ENCODE measurements at places on chromosomes 4 and X.

DNA sequence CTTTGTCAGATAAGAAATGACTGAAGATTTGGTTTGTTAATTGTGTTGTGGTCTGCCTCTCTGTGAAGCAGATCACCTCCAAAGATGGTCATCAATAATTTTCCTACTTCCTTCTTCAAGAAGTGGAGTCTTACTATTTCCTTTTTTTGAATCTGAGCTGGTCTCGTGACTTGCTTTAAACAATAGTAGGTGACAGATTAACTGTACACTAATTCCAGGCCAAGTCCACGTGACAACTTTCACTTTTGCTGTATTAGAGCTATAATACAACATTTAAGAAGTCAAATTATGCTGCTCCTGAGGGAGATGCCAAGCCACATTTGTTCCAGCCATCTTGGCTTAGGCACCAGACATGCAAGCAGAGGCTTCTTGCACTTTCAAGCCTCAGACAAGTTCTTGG is 393.8 kb upstream of the GRID2 start:
- no peak for DNase-seq

GRCh38 chrX:109472939-109473735 is 8.7 kb downstream of the GUCY2F start:
- peak; percentile 28 for DNase-seq

GRCh38 chr4:70651864-70652506 is 14.3 kb downstream of the JCHAIN start:
- peak; percentile 62 for DNase-seq

GRCh38 chr4:120731561-120731960 is 191.0 kb downstream of the PRDM5 start:
- peak; percentile 18 for DNase-seq

- no peak for DNase-seq
Measured at GRCh38 chr4:17220816-17221215, 291.1 kb downstream of the QDPR start.

GRCh38 chr4:168836490-168836889 is 173.6 kb downstream of the CBR4 start:
- DNase-seq, result no peak

DNA sequence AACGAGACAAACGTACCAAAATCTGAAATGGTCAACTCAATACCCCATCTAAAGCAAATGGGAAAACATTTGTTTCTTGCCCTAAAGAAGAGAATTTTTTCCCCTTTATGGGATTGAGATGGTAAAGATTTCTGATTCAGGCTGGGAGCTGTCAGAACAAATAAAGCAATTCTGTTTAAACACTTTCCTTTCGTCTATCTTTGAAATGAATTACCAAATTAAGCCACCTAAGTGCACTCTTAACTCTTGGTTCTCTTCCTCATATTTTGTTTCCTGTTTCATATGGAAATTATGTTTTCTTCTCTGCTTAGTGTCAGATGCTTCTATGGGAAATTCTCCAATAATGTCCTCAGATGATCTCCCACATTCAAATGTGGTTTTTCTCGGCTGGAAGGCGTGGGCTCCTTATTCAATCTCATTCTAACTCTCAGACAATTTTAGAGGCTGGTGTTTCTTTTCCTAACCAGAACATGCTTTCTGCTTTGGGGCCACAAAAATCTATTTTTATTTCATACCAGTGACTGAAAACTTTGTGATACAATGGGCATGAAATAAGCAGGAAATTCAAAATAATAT is 50.3 kb upstream of the HPF1 start:
- no peak for DNase-seq

GRCh38 chr4:36209941-36210649 is 34.2 kb downstream of the ARAP2 start:
- peak; percentile 13 for DNase-seq

DNA sequence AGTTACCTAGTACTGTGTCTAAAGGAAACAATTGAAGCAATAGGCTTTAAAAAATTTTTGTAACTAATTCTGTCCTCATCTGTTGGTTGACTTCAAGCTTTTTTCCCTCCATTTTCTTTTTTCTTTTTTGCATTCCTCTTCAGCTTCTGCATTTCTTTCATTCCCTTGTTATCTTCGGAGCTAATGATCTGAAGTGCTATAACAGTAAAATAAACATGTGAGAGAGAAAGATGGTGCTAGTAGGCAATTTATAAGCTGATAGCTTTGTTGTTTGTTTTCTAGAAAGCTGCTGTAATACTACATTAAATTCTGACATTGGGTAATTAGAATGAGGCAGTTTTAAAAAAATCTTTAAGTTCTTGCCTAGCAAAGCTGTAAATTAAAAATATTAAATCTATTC is 37.1 kb downstream of the PTPN13 start:
- DNase-seq, result no peak

GRCh38 chr4:87758270-87758669 is 41.1 kb upstream of the IBSP start:
- DNase-seq, result no peak

- DNase-seq, result peak; percentile 46
Measured at GRCh38 chrX:55488593-55489313, 895 bp downstream of the USP51 start.

DNA sequence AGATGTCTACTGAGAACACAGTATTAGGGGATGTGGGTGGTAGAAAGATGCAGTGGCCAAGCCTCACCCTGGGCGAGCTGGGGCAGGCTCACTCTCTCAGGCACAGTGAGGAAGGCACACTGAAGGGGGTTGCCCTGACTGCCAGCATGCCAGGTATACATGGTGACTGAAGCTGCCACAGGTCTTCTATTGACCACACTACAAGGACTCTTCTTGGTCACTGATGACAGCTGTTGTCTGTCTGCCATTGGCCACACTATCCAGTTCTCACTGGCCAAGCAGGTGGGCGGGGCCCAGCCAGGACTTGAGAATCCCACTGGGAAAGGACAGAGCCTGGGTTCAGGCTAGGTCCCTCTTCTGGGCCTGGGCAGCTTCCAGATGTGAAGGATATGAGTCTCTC is 39.7 kb upstream of the TBC1D14 start:
- no peak for DNase-seq

- no peak for DNase-seq
Measured at GRCh38 chrX:153774576-153775292, 6.1 kb upstream of the SRPK3 start.

- DNase-seq, result no peak
Measured at GRCh38 chr4:156981262-156981769, 9.7 kb upstream of the PDGFC start.

GRCh38 chr4:48343035-48343434 is 1.7 kb downstream of the SLAIN2 start:
- DNase-seq, result peak; percentile 13

GRCh38 chr4:89284828-89285227 is 22.8 kb downstream of the GPRIN3 start:
- DNase-seq, result no peak

DNA sequence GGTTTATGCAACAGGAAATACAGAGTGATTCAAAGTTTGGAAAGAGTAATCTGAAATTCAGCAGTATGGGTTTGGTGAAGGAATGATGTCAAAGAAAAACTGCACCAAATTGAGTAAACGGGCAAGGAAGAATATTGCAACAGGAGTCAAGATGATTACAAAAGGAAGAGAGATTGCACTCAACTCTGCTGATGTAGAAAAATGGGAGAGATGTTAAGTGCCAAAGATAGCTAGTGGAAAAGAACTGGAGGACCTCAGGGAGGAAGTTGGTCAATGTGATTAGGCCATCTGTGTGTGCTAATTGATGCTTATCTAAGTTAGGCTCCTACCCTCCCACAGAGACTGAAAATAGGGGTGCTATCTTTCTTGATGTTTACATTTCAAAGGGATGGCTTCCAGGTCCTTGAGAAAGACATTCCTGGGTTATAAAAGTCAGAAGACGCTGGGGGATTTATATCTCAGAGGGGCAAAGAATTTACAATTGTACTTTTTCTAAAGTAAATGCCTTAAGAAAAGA is 167.4 kb upstream of the FAM47A start:
- DNase-seq, result no peak

GRCh38 chr4:120009731-120010130 is 56.9 kb downstream of the MAD2L1 start:
- peak; percentile 66 for DNase-seq

DNA sequence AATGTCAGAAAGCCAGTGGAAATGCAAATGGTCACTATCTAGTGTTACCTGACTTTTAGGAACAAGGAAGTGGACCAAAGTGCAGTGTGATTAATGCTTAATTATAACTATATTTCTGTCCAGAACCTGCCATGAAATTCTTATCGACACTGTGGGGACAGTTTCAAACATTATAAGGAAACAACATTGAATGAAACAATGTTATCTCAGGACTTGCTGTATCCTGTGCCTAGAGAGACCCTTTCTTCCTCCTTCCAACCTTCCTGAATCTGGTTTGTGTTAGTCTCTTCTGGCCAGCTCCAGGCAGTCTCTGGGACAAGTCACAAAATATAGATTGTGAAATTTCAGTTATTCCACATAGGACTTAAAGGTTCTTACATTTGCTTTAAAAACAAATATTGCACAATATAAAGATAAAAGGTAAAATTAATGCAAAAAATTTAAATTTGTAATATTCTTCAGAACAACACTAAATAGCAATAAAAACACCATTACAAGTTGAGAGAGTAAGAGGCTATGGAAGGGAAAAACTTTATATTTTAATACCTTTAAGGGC is 203.4 kb downstream of the ZNF674 start:
- no peak for DNase-seq

GRCh38 chr4:80875642-80876041 is 154.9 kb upstream of the BMP3 start:
- DNase-seq, result no peak

GRCh38 chr4:110486256-110486655 is 10.3 kb downstream of the ENPEP start:
- DNase-seq, result no peak

- DNase-seq, result no peak
Measured at GRCh38 chr4:36321176-36321575, 39.8 kb downstream of the DTHD1 start.

DNA sequence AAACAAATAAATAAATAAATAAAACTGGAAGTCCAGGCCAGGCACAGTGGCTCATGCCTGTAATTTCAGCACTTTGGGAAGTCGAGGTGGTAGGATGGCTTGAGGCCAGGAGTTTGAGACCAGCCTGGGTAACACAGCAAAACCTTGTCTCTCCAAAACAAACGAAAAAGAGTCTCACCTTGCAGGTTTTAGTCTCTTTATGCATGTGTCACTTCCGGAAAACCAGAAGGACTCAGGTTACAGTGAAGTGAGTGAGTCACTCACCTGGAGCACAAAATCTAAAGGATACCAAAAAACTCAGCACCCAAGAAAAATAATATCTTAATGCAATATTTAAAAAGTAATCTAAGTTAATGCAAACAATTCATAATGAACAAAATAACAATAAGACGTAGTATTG is 20.1 kb upstream of the SLC34A2 start:
- no peak for DNase-seq

DNA sequence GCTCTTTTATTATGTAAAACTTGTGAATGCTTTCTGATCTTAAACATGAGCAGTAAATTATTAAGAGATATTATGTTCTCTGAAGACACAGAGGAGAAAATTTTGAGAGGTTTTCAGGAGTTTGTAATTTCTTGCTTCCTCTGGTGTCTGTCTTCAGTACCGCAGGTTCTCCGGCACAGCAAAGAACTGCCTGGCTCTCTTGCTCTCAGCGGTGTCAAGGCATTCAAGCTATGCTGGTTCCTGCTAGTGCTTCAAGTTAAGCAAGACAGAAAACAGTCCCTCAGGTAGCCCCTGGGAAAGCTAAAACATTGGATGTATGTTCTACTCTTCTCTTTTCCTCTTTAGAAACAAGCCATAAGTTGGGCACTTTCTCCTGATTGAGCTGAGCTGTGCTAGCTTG is 120.2 kb upstream of the CENPE start:
- no peak for DNase-seq

DNA sequence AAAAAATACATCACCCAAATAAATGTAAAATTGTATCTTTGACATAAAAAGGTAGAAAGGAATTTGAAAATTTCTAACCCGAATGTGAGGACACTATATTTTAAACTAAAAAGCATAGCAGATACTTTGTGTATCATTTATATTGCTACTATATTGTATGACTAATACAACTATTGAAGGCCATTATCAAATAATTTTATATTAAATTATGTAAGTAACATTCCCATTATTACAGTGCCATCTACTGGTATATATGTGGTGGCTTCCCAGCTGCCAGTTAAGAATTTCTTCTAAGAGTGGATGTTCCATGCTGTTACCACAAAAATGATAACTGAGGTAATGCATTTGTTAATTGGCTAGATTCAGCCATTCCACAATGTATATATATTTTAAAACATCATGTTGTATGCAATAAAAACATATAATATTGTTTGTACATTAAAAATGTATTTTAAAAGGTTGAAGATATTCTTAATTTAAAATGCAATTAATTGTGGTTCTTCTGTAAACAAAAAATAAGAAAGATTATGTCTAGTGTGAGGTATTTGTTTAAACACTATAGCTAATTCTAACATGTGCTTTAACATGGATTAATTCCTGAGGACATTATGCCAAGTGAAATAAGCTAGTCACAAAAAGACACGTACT is 65.3 kb downstream of the EGF start:
- DNase-seq, result peak; percentile 73

DNA sequence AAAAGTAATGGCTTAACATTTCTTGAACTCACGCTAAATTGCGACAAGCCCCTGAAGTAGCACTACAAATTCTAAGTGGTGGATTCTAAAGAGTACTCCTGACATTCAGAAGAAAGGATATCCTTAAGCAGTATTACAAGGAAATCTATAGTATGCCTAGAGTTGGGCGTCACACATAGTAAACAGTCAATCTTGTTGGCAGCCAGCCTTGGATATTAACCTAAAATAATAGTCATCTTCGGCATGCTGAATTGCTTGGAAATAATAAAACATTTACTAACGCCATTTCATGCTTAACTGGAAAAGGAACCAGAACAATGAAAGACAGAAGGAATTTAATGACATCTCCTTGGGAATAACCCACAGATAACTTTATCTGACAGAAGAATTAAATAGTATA is 18.6 kb downstream of the ATP8A1 start:
- no peak for DNase-seq

DNA sequence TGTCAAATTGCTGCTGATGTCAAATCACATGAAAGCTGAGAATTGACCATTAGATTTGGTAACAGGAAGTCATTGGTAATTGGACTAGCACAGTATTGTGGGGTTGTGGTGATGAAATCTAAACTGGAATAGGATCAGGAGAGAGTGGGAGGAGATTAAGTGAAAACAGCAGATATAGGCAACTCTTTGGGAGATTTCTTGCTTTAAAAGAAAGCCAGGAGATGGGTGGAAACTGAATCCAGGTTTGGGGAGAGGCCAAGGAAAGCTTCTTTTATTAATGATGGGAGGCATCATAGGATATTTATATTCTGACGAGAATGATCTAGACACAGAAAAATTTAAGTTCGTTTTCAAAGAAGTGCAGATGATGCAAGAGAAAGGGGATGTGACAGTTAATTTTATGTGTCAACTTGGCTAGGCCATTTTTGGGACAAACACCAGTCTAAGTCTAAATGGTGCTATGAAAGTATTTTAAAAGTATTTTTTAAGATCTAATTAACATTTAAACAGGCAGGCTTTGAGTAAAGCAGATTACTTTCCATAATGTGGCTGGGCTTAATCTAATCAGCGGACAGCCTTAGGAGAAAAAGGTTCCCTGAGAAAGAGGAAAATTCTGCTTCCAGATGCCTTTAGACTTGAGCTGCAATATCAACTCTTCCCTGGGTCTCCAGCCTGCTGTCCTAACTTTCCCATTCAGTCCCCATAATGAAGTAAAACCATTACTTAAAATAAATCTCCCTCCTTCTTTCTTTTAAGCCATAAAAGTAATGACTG is 24.7 kb downstream of the SEC24D start:
- peak; percentile 8 for DNase-seq

- DNase-seq, result no peak
Measured at GRCh38 chr4:48188390-48188789, 54.3 kb upstream of the TXK start.
